MG63 (cell line): ENCODE measurements at places on chromosomes 3 and 15.

GRCh38 chr3:63864008-63864964, 619 bp downstream of the ATXN7 start:
- DNase-seq: peak; percentile 49

DNA sequence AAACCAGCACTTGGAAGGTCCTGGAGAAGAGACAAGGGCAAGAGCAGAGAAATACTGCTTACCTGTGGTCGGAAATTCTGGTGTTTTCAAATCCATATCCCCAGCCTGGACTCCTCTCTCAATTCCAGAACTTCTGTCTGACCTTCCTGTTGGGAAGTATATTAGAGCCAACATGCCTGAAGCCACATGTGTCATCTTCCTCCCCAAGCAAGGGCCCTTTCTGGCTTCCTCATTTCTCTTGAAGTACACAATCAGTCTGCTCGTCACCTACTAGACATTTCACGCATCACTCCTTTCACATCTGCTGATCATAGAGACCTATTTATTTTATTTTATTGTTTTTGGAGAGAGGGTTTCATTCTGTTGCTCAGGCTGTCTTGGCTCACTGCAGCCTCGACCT, 8.4 kb downstream of the PARP14 start:
- DNase-seq: peak; percentile 23

GRCh38 chr3:78977073-78977472, 790.7 kb downstream of the ROBO1 start:
- DNase-seq: no peak

GRCh38 chr3:27471923-27472550, 12.1 kb downstream of the SLC4A7 start:
- DNase-seq: no peak

DNA sequence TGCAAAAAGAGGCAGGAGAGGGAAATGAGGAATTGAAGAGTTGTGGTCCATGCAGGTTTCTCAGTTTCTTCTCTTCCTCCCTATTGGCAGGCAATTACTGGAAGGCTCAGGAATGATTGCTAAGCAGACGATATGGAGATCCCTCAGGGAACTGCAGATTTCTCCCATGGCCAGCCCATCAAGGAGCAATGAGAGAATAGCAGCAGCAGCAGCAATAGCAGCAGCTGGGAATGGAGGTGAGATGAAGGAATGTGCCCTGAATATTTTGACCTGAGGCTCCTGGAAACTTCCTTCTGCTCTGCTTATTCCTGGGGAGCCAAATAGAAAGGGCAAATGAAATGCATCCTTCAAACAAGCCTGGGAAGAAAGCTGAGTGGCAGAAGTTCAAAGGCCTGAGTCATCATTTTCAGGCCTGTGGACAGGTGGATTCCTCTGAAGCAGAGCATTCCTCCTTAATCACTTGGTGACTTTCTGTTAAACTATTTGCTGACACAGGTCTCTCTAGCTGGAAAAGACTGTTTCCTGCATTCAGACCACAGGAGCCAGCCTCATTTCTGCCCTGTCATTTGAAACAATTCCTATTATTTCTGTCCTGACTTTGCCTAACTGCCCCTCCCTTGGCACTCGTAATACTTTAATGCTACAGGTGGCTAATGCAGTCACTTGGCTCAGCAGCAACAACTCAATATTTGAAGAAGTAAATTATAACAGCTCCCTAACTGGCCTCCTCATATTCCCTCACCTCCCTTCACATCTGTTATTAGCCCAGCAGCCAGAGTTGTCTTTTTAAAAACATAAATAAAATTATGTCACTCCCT, 146.9 kb upstream of the GADL1 start:
- peak; percentile 66 for DNase-seq
